Activated naive CD4-positive, alpha-beta T cell treated with anti-CD3 and anti-CD28 coated beads, Interleukin-2, amount 50 U/mL, for 16 hours (primary cell): ENCODE measurements at places on chromosomes 16 and 17.

- no peak for DNase-seq
These were observed 15.4 kb downstream of the USP6 start for GRCh38 chr17:5131146-5131715.

GRCh38 chr17:77245162-77245926 lies 104.6 kb downstream of the SEC14L1 start:
- no peak for DNase-seq

- no peak for DNase-seq
These were observed 3.4 kb downstream of the TRAF4 start for GRCh38 chr17:28747051-28747691.

GRCh38 chr16:62661435-62661834 lies 625.2 kb upstream of the CDH8 start:
- DNase-seq: no peak

- DNase-seq: peak; percentile 40
These were observed 5.6 kb downstream of the POLG2 start for GRCh38 chr17:64491034-64491860.

DNA sequence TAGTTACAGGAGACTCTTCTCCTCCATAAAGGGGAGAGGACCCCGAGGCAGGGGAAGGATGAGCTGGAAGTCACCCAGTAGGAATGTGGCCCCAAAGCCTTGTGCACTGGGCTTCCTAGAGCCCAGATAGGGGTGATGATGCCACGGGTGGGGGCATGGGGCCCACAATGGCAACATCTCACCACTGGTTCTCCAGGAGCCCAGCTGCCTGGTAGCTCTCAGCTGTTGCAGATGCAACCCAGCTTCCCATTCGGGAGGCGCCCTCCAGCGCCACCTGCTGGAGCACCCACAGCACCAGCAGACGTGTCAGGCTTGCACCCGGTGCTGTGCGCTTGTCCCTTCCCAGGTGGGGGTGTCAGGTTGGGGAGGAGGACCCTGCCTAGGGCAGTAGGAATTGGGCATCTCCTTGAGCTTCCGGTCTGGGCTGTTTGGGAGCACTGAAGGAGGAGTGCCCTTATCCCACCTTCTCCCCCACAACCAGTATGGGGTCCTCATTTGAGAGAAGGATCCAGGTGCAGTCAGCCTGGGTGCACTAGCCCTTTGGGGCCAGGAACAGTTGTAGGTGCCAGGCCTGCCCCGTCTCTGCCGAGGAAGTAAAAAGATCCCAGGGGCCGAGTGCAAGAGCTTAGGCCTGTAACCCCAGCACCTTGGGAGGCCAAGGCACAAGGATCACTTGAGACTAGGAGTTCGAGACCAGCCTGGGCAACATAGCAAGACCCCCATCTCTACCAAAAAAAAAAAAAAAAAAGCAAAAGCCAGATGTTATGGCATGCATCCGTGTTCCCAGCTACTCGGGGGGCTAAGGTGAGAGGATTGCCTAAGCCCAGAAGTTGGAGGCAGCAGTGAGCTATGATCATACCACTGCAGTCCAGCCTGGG lies 14.4 kb downstream of the CDIPT start:
- DNase-seq: peak; percentile 84

- DNase-seq: no peak
These were observed 6.9 kb upstream of the RAPGEFL1 start for GRCh38 chr17:40170325-40170724.

DNA sequence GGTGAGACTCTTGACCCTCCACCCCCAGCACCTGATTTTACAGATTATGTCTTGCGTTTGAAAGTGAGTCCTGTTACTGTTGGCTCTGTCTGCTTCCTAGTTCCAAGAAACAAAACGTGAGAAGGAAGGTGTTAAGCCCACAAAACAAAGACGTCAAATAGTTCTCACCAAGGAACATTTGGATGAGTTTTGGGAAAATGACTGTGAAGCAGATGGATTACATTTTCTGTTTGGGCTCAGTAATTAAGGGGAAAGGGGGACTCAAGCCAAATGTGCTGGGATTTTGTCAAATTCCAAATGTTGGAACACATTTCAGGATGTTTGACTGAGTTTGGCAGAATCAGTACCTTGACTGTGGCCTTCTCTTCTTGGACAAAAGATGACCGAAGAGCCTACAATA lies 71.2 kb downstream of the PCTP start:
- DNase-seq: no peak

DNA sequence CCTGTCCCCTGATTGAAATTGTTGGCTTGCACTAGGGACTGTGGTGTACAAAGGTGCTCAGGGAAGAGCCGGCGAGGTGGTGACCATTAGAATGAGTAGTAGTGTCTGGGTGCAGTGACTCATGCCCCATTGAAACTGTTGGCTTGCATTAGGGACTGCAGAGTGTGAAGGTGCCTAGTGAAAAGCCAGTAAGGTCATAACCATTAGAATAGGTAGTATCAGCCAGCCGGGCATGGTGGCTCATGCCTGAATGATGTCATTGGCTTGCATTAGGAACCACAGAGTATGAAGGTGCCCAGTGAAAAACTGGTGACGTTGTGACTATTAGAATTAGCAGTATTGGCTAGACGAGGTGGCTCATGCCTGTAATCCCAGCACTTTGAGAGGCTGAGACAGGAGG lies 78.9 kb downstream of the ABCC6 start:
- DNase-seq: no peak
